ENCODE measurements at places on chromosomes 7 and 10.

- no peak for DNase-seq
Observed at GRCh38 chr7:76357475-76358010, 1.2 kb downstream of the YWHAG start.

DNA sequence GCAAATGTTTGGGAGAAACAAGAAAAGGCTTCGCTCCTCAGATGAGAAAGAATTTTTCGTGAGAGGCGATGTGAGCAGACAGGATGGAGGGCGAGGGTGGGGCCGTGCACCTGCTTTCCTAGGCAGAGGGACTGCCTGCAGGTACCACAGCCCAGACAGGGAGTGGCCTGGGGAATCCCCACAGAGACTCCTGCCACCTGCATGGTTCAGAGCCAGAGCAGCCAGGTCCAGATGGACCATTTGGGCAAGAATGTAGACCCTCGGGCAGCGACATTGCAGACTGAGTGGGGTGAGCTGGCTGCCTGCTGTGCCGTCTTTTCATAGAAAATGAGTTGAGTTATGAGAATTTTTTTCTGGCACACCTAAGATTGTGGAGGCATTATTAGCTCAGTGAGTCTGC, 216.8 kb downstream of the SNX10 start:
- DNase-seq, result no peak

GRCh38 chr10:55141892-55142291, 340.9 kb upstream of the PCDH15 start:
- no peak for DNase-seq

DNA sequence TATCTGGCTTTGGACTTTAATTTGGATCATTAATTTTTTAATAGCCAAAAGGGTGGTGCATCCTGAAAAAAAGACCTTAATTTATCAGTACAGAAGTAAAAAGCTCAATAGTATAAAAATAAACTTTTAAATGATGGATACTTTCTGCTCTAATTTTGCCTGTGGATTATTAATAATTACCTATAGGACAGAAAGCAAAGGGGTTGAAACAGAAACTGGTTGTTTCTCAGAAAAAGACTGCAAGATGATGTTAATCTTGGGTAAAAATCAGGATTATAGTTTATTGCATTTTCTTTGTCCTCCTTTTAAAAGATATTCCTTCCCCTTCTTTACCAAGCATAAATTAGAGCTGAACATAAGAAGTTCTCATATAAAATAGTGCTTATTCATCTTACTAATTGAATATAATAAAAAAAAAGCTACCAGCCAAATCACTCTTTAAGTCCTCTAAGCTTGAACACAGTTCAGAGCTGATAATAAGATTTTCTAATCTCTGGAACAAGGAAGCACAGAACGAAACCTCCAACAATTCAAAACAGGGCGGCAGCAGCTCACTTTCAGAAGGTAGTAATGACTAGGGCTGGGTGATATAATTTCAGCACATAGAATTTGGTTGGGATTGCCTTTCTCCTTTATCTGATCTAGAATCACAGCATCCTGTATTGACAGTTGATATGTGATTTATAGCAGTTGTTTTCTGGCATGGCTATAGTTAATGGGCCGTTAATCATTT, 8.1 kb upstream of the GPR85 start:
- DNase-seq, result no peak

DNA sequence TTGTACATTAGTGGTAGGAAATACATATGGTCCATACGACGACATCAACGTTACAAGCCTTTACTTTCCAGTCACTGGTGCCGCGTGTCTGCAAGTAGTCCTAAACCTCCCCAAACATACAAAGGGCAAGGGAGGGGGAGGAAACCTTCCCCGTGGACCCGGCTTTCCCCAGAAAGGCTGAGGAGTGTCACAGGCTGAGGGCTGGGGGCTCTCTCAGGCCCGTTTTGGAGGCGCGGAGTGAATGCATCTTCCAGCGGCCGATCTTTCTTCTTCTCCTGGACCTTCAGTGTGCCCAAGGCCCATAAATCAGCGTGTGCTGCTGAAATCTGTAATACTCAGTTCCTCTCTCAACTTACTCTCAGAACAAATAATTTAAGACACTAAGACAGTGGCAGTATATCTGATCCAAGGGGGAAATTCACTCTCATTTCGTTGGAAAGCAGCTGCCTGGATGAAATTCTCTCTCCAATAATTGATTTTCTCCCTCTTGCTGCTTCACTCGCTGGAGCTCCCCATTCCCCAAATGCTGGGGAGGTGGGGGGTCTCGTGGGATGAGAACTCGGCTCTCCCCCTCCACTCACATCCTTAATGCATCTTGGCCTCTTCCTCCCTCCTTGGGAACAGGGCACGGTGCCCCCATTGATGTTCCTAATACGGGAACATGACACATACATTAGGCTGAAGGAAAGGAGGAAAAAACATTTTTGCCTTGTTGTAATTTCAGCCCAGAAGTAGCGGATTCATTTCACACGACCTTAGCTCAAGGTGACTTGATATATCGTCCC, 126.1 kb downstream of the ADARB2 start:
- DNase-seq, result no peak

- peak; percentile 64 for DNase-seq
Observed at GRCh38 chr7:117323851-117324711, 1.2 kb upstream of the WNT2 start.
